ENCODE measurements at places on chromosomes 5 and 9. TPM values are rescaled to one million over a fixed set of nuclear protein-coding genes. Genes with fewer than 3 reads are reported as not detected.

The INSL6 gene
- not detected for total RNA-seq

The IRX4 gene
- total RNA-seq, result not detected

The TMEM232 gene
- 0.54 TPM for total RNA-seq

The CCNB1 gene
- 256 TPM for total RNA-seq

The RANBP3L gene
- not detected for total RNA-seq

The PCDHGB3 gene
- total RNA-seq, result 0.16 TPM

The DUSP1 gene
- total RNA-seq, result 17.1 TPM

The OR1L6 gene
- not detected for total RNA-seq

The PHF24 gene
- not detected for total RNA-seq

The FAM151B gene
- total RNA-seq, result not detected

The DBH gene
- not detected for total RNA-seq

The MSX2 gene
- not detected for total RNA-seq

The BRINP1 gene
- not detected for total RNA-seq

The ABLIM3 gene
- 0.38 TPM for total RNA-seq

The DROSHA gene
- 109 TPM for total RNA-seq

The DMXL1 gene
- total RNA-seq, result 32.3 TPM

The PPP3R2 gene
- total RNA-seq, result not detected

The CHSY3 gene
- not detected for total RNA-seq

The ADAMTS6 gene
- 3.1 TPM for total RNA-seq

The ENTREP1 gene
- not detected for total RNA-seq

The TAF1L gene
- 0.02 TPM for total RNA-seq

The TMEM245 gene
- 24.3 TPM for total RNA-seq

The ZNF474 gene
- 0.16 TPM for total RNA-seq

The OR1Q1 gene
- total RNA-seq, result not detected

The THBS4 gene
- total RNA-seq, result not detected

The TAF7 gene
- total RNA-seq, result 71.2 TPM

The UHRF2 gene
- 19.4 TPM for total RNA-seq

The MCIDAS gene
- 0.94 TPM for total RNA-seq

The STING1 gene
- total RNA-seq, result 64.2 TPM

The SPATA6L gene
- total RNA-seq, result not detected

Measured in K562 (cell line).